ENCODE measurements at places on chromosomes 3 and 15.

DNA sequence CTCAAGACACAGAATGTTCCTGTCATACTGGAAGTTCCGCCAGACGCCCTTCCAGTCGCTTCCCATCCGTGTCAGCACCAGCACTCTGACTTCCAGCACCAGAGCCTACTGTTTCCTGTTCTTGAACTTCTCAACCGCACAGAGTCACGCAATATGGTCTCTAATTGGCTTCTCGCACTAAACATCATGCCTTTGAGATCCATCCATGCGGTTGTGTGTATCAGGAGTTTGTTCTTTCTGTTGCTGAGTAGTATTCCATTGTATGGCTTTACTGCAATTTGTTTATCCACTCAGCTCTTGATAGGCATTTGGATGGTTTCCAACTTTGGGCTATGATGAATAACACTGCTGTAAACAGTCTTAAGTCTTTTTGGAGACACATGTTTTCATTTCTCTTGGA is 112.1 kb downstream of the LRRK1 start:
- no peak for DNase-seq

DNA sequence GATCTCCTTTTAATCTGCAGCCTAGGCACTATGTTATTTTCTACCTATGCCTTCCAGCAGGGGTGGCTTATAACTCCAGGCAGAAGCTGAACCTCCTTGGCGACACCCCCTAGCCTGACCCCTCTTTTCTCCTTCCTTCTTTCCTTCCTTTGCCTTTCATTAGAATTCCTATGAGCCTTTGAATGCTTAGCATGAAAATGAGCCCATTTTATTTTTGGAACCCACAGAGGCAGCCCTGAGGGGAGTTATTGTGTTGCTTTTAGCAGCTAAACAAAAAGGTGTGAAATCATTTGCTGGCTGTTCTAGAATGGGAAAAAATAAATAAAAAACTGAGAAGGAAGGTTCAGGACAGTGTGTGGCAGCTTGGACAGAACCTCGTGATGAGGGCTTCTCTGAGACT is 164.6 kb upstream of the ICE2 start:
- no peak for DNase-seq

- DNase-seq: no peak
Measured at GRCh38 chr15:64970698-64971097, 19.0 kb downstream of the SPG21 start.

GRCh38 chr15:63244976-63245645 is 32.3 kb upstream of the APH1B start:
- DNase-seq: no peak

- DNase-seq: no peak
Measured at GRCh38 chr15:101137312-101137940, 114.4 kb downstream of the CHSY1 start.

GRCh38 chr3:38325256-38325655 is 21.3 kb upstream of the XYLB start:
- DNase-seq: no peak

DNA sequence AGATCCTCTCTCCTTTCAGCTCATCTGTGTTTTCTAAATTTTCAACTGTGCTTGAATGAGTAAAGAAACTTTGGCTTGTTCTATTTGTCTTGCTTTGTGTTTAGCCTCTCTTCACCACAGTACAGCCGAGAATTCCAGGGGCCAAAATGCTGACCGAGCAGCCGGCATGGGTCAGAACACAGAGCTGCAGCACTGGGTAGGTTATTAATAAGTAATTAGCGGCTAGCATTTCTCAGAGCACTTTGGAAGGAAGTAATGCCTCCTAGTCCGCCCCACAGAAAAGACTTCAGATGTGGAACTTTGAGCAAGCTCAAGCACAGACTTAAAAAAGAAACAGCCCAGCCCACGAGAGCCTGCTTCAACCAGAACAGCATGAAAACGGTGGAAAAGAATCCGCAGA is 343.9 kb downstream of the ARRDC4 start:
- no peak for DNase-seq

- DNase-seq: no peak
Measured at GRCh38 chr3:159859836-159860235, 128.8 kb upstream of the IL12A start.

Data from T1000 (cell line).